Gastroesophageal sphincter (tissue), 4 donors: ENCODE measurements at places on chromosomes 13 and 19.

DNA sequence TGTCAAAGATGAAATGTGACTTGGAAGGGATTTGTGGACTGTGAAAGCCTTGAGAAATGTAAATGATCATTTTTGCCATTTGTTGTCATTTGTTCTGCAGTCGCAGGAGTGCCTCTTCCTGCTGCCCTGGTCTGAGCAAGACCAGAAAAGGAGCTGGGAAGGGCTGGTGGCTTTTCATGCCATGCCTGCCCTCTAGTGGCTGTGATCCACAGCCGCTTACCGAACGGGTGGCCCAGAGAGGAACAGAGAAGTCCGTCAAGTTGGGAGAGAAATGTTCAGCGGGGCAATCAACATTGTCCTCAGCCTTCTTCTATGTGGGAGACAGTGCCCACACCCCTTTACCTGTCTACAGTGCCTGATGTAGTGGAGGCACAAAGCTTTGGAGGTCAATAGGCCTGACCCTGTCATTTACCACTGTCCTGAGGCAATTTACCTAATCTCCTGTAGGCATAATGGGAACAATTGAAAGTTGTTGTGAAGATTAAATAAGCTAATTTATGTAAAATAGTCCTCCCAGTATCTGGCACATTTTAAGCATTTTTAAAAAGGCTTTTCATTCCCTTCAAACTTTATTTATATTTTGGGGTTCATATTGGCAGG, 224.5 kb downstream of the B3GLCT start:
- peak; percentile 88 for ATAC-seq

DNA sequence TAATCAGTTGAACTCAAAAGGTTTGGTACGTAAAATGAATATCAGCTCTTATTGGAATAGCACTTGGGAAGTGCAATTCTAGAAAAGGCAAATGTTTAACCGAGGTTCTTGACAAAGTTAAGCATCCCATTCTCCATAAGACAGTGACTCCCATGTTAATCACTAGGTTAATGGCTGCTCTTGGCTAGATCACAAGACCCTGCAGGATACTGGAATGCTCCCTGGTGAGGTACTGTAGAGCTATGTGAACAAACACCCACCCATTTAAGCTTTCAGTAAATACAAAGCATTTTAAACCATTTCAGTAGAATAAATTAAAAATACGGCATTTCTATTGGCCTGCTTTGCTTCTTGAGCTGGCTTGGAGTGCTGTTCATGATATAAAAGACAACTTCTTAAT, 56.5 kb downstream of the TDRD3 start:
- ATAC-seq: no peak

GRCh38 chr13:73608711-73609485, 525.3 kb downstream of the KLF12 start:
- ATAC-seq: no peak

DNA sequence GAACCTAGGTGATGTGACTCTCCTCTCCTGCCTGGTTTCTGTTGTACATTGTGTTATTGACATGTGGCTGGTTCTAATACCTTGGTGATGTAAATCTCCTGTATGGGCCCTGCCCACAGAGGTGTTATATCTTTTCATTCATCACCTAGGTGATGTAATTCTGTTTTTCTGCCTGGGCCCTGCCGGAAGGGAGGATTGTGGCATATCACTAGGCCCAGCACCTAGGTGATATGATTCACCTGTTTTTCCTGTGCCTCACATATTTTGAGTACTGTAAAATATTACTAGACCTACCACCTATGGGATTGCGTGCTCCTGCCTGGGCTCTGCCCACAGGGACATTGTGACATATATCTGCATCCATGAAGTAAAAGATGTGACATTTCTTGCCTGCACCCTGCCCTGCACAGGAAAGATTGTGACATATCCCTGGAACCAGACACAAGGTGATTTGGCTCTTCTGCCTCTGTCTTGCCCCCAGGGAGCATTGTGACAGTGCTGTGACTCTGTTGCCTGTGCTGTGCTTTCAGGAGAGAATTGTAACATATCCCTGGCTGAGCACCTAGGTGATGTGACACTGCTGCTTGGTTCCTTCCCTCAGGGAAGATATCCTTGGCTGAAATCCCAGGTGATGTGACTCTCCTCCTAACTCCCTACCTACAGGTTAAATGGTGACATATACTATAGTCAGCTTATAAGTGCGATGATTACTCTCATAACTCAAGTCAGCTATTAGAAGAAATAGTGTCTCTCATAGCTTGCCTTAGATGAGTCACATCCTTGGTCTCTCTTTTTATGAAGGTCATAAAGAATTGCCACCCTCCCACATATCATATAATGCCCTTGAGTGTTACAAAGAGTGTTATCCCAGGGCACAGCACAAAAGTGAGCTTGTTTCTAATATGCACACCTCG, 13.3 kb upstream of the ZNF681 start:
- ATAC-seq: no peak

GRCh38 chr19:54552913-54553310, 20.7 kb upstream of the LILRA2 start:
- no peak for ATAC-seq

DNA sequence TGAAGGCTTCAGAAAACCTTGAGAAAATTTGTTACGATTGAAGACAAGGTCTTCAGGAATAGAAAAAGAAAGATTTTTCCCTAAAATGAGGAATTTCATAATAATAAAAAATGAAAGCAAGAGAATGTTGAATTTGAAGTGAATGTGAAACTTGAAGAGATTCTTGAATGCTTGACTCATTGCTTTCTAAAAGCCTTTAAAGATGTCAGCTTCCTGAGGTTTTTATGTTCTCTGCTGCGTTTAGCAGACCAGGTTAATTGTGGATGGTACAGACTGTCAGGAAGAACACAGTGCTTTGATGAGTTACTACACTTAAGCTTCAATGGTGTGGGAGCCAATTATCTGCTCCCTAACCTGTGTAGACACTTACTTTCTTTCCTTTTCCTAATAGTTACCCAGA, 96.3 kb upstream of the FNDC3A start:
- ATAC-seq: no peak

DNA sequence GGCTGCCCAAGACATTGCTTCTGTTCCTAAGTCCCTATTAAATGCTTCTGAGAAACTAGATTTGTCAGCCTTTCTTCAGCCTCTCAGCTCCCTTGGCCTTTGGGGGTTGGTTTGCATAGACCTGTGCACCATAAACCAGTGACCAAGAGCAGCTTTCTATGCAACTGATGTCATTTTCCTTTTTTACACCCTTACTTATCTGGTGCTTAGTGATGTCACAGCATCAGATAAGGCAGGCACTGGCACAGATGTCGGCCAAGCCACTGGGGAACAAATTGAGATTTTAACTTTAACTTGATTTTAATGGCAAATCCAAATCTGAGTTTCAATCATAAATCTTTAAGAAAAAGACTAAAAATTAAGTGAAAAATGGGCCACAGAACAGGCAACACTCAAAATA, 59.8 kb downstream of the RUBCNL start:
- no peak for ATAC-seq

- ATAC-seq: no peak
Measured at GRCh38 chr13:46473806-46474205, 79.2 kb upstream of the LRCH1 start.

DNA sequence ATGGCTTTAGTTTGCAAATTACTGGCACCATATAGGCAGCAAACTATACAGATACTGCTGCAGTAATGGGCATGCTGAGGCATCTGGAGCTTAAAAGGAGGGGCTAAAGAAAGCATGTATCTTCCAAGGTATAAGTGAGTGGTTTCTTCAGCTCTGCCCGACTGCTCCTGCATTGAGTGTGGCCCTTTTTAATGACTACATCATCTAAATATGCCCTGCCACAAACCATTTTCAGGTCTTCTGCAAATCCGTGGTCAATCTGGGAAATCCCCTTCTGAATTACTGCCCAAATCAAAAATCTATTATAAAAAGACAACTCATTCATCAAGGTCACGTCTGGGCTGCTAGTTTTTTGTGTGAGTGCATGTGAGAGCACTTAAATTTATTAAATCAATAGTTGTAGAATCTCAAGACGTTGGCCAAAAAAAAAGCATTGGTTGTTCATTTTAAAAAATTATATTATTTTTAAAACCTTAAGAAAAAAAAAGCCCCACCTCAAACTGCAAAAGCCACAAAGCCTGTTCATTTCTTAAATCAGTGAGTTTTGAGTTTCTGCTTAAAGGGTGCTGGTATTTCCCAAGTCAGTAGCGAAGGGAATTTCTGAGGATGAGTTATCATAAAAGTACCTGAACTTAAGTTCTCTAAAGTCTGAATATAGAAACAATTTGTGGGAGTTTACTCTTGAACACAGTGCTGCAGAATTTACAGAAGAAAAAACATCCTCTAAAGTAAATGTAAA, 16.3 kb downstream of the LCP1 start:
- ATAC-seq: no peak

GRCh38 chr13:20424949-20425348, 100.7 kb downstream of the CRYL1 start:
- no peak for ATAC-seq

- no peak for ATAC-seq
Measured at GRCh38 chr13:45538382-45538781, 73.6 kb downstream of the COG3 start.

DNA sequence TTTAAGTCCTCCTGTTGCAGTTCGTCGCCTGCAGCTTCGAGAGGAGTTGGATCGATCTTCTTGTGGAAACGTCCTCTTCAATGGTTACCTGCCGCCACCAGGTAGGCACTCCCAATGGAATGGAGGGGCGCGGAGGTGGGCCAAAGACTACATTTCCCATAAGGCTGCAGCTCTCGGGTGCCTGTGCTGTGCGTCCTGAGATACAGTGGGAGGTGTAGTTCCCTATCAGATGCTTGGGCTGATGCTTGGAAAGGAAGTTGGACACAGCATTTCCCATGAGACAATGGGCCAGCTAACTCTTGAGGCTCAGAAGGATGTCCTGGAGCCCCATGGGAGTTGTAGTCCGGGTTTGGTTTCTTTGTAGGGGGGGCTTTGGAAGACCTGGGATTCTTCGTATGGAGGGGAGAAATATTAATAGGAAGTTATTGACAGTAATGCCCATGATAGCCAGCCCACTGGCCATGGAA, 1.8 kb downstream of the SHKBP1 start:
- no peak for ATAC-seq

- no peak for ATAC-seq
Measured at GRCh38 chr19:53112286-53112685, 9.1 kb upstream of the ZNF160 start.
